KBM-7 (cell line): ENCODE measurements at places on chromosomes 7 and 10.

GRCh38 chr10:113480851-113481502, 71.9 kb upstream of the HABP2 start:
- no peak for DNase-seq

- DNase-seq = peak; percentile 63
These were observed 48.5 kb upstream of the OSBPL3 start for GRCh38 chr7:25028370-25029021.

DNA sequence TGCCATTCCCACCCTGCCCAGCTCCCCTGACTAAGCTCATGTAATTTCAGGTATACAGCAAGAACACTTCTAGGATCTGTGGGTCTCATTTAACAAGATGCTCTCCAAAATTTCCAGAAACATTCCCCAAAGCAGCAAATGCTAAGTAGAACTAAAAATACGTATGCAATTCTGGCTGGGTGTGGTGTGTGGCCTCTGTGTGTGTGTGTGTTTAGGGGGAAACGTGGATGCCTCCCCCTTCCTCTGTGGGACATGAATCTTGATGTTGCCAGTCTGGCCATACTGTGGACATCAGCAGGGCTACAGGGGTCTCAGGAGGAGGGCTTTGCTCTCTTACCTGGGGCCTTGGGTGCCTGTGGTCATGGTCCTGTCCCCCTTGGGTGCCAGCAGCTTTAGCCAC, 18.4 kb downstream of the EMX2 start:
- no peak for DNase-seq

- no peak for DNase-seq
These were observed 78.0 kb downstream of the XPNPEP1 start for GRCh38 chr10:109845308-109845707.

DNA sequence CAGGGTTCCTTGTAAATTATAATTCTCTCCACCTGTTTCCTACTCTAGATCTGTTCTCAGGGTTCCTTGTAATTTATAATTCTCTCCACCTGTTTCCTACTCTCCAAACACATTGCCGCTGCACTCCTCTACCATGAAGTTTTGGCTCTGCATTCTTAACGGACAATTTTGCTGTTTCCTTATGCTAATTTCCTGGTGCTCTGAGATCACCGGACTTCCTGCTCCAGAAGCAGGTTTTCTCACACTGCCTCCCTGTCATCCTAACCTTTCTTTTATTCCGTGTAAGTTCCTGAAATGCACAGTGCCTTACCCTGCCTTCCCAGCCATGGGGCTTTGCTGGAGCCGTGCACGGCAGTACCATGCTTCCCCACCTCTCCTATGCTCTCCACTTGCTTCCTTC, 256.8 kb downstream of the PLXNA4 start:
- peak; percentile 14 for DNase-seq

DNA sequence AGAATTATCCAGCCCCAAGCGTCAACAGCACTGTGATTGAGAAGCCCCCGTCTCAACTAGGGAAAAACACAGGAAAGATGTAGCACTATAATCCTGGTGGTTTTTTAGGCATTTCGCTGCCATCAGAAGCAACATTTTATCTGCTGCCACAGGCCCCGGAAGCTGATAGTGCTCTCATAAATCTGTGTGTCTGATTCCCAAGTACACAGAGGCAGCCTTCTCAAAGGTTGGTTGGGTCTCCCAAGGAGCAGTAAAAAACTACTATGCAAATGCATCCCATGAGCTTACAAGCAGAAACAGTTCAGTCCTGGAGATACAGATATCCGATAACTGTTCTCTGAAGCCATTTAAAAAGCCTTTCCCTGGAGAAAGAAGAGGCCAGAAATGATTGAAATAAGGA, 45.8 kb upstream of the LYZL1 start:
- DNase-seq = no peak

GRCh38 chr7:34354899-34355298, 303.1 kb upstream of the NPSR1 start:
- DNase-seq = no peak

GRCh38 chr7:121557034-121557892, 161.2 kb upstream of the FAM3C start:
- no peak for DNase-seq

DNA sequence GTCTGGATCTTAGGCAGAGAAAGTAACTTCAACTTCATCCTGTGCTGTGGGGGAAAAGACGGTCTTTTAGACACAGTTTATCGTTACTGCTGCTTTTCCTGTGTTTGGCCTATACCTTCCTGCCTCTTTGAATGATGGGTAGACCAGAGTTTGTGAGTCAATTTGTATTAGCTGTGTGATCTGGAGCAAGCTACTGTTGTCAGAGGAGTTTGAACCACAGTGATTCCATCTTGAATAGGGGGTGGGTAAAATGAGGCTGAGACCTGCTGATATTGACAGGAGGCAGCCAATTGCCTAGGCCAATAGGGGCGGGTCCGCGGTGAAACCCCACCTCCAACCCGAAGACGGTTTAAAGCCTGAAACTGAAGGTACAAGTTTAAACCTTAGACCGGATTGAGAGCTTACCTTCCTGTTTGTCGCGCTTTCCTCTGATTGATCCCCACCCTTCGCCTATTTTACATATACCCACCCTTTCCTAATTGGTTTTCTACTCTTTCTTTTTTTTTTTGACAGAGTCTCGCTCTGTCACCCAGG, 35.8 kb upstream of the EIF4H start:
- DNase-seq = no peak

- DNase-seq = peak; percentile 24
These were observed 13.5 kb upstream of the TSPAN13 start for GRCh38 chr7:16739863-16740622.
